ENCODE measurements at places on chromosomes 6 and 20.

DNA sequence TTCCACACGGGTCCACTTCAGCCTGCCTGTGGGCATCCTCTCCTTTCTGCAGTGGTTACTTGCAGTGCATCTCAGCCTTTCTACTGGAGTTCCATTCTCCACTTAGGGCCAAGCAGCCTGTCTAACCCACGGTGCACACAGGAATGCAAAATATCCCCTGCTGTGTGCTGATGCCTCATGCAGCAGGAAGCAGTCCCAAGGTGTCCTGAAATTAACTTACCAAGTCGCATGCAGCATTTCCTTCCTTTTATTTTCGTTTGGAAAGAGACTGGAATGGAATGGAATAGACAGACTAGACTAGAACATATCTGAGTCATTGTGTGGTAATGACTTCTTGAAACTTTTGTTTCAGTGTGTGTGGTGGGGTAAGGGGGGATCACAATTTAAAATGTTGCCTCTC lies 25.9 kb upstream of the FOXQ1 start:
- no peak for DNase-seq

- DNase-seq = no peak
Measured at GRCh38 chr6:134245706-134246105, 72.2 kb downstream of the SGK1 start.

GRCh38 chr6:15555101-15556038 lies 107.5 kb downstream of the DTNBP1 start:
- no peak for DNase-seq

DNA sequence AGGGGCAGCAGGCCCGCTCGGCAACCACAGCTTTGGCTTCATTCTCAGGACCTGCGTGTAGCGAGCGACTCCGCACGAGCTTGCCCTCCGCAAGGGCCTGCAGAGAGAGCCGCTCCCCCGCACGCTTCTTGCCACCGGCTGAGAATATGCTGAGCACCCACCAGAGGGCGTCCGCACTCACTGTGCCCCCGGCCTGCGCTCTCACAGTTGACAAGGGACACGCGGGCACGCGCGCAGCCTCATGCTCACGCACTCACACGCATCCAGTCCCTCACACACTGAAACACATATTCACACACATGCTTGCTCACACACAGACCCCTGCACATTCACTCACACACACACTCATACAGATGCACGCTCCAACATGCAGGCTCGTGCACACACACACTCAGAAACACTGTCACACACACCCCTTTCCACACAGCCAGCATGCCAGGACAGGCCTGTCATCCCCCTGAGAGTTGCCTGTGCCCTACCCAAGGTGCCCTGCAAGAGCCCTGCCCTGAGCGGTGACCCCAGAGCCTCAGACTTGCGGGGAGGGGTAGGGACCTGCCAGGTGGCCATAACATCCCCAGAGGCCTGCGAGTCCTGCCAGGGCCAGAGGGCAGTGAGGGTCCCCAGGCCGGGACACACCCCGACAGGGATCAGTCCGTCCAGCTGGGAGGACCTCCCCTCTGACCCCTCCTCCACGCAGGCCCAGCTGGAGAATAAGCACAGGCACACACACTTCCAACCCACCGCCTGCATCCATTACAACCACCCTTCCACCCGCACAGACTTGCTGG lies 174.1 kb downstream of the BMP7 start:
- DNase-seq = peak; percentile 50

GRCh38 chr20:22232473-22232872 lies 351.9 kb downstream of the FOXA2 start:
- no peak for DNase-seq

GRCh38 chr20:31663838-31664695 lies 26.4 kb downstream of the COX4I2 start:
- peak; percentile 40 for DNase-seq

GRCh38 chr6:4496284-4496683 lies 279.9 kb upstream of the CDYL start:
- DNase-seq = no peak

DNA sequence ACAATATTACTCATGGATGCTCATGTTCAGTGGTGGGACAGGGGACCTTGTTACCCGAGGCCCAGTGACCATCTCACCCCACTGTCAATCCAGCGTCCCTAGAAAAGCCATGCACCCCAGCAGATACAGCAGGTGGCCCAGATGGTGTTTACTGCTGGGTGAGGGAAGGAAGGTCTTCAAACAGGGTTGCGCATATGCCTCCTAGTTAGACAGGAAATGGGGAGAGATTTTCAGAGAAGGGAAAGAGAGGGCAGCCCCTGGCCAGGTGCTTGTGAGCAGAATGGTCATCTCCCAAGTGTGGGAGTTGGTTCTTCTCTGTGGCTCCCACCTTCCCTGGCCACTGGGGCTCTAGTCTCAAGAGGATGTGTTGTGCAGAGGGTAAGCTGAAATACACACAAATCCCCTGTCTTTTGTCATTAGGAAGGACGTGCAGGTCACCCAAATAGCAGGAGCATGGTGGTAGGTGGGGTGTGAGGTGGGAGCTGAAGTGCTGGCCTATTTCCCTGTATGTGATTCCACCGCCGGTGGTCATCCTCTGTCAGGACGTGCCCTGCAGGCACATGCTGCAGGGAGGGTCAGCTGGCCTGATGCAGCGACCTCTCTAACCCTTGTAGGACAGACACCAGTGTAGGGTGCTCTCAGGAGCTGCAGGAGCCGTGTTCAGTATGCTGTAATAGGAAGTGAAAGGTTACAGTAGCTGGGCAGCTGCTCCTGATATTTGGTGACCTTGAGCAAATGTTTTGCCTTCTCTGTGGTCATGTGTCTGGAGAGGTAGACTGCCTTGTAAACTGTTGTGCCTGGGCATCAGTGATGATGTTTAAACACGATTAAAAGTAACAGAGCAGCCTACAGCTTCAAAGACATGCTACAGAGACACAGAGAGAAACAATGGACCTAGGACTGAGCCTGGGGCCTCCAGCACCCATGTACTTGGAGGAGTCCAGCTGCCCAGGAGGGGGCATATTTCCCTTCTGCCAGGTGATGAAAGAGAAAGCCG lies 3.2 kb upstream of the CST3 start:
- no peak for DNase-seq

DNA sequence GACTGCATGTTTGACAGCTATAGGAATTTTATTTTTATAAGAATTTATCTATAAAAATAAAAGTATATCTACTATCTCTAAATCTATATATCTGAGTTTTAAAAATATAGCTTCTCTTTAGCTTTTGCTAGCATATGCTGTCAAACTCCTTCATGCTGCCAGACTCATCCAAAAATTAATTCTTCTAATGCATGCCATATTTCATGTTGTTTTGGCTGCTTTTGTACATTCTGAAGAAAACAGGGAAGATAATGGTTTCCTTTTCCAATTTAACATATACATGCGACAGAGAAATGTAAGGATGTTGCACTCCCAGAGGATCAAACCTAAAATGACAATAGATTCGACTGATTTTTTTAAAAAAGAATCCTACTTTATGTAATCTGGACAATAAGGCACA lies 577.2 kb upstream of the FLRT3 start:
- no peak for DNase-seq

- no peak for DNase-seq
Measured at GRCh38 chr20:17606001-17606400, 36.1 kb downstream of the DSTN start.

DNA sequence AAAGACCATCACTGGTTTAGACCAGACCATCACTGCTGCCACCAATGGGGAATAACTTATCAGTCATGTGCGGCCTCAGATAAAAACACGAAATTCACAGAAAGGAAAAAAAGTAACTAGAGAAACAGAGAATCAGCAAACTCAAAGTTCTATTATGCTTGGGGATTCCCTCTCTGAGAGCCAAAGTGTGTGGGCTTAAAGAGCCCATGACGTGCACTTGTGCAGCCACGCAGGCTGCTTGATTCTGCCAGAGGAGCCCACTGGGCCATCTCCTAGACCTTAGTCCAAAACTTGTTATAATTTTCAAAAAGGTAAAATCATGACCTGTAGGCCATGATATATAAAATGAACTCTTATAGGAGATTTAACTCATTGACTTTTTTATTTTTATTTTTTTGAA lies 15.2 kb downstream of the RAB44 start:
- DNase-seq = no peak

DNA sequence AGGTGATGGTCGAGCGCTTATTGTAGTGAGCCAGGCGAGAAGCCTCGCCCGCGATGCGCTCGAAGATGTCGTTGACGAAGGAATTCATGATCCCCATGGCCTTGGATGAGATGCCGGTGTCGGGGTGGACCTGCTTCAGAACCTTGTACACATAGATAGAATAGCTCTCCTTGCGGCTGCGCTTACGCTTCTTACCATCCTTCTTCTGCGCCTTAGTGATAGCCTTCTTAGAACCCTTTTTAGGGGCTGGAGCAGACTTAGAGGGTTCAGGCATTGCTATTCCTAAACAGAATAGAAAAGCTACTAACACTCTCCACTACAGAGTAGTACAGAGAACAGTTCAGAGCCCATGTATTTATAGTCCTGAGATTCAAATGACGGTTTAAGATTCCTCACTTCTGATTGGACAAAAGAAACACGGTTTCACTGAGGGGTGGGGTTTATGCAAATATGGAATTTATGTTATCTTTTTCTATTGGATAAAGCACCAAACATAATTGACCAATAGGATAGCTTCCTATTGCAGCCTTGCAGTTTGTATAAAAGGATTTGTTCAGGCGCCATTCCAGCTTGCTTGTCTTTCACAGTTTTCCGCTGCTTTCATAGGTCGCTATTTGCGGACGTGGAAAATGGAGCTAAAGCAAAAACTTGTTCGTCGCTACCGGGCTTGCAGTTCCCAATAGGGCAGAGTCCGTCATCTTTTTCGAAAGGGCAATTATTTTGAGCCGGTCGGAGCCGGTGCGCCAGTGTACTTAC lies 43.7 kb upstream of the HFE start:
- DNase-seq = peak; percentile 47

- peak; percentile 68 for DNase-seq
Measured at GRCh38 chr6:13762611-13763441, 51.2 kb upstream of the RANBP9 start.

DNA sequence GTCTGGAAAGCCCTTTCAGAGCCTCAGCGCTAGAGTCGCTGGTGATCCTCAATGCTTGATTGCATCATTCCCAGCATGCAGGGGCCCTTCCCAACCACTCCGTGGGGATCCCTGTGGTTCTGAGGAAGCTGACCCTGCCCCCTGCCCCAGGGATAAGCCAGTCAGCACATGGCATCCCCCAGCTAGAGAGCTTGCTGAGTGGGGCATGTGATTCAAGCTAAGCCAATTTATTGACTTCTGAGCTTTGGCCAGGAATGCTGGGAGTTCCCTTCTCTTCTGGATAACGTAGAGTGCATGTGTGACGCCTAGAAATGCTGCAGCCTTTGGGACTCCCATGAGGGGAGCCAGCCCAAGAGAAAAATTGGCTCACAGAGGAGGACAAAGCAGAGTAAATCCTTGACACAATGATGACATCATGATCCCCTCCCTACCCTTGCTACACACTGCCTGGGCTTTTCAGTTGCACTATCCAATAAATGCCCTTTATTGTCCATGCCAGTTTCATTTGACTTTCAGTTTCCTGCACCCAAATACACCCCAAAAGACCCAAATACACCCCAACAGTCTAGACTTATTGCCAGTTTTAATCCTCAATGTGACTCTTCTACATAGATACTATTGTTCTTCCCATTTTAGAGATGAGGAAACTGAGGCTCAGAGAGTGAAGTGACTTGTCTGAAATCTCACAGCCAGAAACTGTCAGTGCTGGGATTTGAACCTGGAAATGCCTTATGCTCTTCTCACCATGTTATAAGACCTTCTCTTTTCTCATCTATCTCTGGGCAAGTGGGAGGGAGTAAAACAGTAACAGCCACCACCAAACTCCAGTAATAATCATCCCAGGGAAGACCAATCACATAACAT lies 34.3 kb downstream of the KCNB1 start:
- DNase-seq = no peak

- no peak for DNase-seq
Measured at GRCh38 chr20:22561965-22562577, 22.3 kb downstream of the FOXA2 start.

- DNase-seq = no peak
Measured at GRCh38 chr6:5378331-5378730, 117.0 kb downstream of the FARS2 start.

- no peak for DNase-seq
Measured at GRCh38 chr6:139124887-139125672, 9.8 kb upstream of the HECA start.

DNA sequence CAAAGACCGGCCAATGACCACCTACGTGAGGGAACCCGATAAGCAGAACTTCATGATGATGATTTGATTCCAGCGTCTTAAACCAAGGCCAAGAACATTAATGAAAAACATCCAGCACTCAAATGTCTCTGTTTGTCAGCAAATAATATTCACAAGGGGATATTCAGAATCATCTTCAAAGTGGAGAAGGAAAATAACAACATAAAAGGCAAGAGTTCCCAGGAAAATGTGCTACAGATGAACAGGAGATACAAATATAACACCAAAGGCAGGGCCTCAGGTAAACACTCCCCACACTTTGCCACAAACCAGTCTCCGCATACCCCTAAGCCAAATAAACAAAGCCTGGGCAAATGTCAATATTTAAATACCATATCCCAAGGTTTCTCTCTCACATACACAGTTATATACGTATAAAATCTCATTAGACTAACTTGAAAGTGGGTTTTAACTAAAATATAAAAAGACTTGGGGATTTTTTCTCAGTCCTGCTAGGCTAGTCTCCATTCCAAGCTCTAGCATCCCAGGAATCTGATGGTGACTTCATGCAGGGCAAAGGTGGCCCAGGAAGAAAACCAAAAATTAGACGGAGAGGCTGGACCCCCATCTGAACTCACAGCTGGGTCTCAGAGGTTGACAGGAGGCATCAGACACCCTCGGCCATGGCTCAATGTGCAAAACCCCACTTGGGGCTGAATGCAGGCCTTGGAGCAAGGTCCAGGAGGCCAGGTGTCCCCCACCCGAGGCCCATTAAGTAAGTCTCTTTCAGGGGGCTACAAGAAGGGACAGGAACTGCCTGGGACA lies 32.1 kb downstream of the TRAM2 start:
- no peak for DNase-seq

- no peak for DNase-seq
Measured at GRCh38 chr6:33772082-33772830, 16.7 kb downstream of the LEMD2 start.

- DNase-seq = no peak
Measured at GRCh38 chr6:40923326-40923725, 115.7 kb downstream of the UNC5CL start.

Data from nucleus accumbens (tissue), 56 donors.